ENCODE measurements at places on chromosomes 11 and 22. TPM values are rescaled to one million over a fixed set of nuclear protein-coding genes. Genes with fewer than 3 reads are reported as not detected.

Gene DDI1
- total RNA-seq, result not detected

Gene UVRAG
- 30.3 TPM for total RNA-seq

Gene ANKK1
- total RNA-seq, result not detected

Gene PLAAT5
- not detected for total RNA-seq

Gene HIKESHI
- 48.5 TPM for total RNA-seq

Gene PDGFB
- total RNA-seq, result not detected

Gene SLC5A12
- not detected for total RNA-seq

Gene PLXNB2
- total RNA-seq, result 56.3 TPM
